Stimulated activated CD8-positive, alpha-beta memory T cell treated with anti-CD3 and anti-CD28 coated beads, Interleukin-4, amount 100 ng/mL, for 1 hour (primary cell): ENCODE measurements at places on chromosomes 7 and 10.
A peak's percentile ranks its signal among the peaks of the same experiment; 100 is the strongest.

GRCh38 chr10:110184398-110184797, 23.0 kb upstream of the MXI1 start:
- no peak for DNase-seq

GRCh38 chr10:33876584-33877400, 542.3 kb upstream of the NRP1 start:
- no peak for DNase-seq

DNA sequence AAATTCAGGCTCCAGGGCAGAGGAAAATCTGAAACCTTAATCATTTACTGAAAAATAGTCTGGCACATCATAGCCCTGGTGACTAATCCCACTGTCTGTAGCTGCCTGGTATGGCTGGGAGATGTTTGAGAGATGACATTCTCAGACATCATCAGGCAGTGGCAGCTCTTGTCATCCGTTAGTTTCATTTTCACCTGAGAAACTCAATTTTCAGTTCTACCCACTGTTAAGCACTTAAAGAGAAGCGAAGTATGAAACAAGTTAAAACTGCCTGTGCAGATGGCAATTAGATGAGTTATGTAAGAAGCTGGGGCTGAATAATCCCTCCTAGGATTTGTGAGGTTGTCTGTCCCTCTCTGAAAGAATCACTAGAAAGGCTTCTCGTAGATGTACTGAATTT, 150.2 kb downstream of the NSUN6 start:
- no peak for DNase-seq

- DNase-seq: no peak
These were observed 76.1 kb upstream of the KCNMA1 start for GRCh38 chr10:77713521-77714280.

DNA sequence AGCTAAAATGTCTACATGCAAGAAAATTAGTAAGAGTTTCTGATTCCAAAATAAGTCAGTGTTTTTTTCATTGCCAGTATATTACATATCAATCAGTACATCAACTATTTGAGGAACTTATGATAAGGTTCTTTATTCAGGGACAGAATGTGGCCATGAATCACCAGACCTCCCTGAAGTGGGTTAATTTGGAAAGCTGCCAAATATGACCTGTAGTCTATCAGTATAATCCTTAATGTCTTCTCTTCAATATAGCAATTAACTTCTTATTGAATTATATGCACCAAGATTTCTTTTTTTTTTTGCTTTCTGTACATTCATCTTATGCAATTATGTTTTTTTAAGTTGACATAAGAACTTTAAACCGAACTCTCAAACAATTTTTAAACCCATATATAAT, 714.5 kb upstream of the POT1 start:
- no peak for DNase-seq

DNA sequence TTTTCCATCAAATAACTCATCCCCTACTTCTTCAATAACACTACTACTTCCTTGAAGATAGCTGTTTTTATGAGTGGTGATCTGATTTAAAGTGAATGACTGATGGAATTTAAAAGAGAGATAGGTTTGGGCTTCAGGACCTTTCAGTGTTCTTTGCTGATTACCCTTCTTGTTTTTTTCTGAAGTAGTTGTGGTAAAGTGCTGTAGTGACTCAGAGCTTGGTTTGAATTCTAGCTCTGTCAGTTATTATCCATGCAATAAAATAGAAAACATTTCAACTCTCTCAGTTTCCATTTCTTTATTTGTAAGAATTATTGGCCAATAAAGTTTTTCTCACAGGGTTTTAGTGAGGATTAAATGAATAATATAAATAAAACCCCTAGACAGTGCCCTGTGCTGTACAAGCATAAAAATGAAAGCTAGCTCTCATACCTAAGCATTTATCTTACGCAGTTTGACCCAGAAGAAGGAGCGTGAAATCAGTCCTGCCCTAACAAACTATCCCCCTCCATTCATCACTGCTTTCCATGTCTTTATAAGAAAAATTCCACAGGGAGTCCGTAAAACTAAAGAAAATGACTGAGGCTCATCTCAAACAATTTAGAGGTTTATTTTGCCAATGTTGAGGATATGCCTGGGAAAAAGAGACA, 25.1 kb upstream of the AKAP9 start:
- DNase-seq: no peak

GRCh38 chr7:28381466-28381865, 30.9 kb upstream of the CREB5 start:
- DNase-seq: no peak

DNA sequence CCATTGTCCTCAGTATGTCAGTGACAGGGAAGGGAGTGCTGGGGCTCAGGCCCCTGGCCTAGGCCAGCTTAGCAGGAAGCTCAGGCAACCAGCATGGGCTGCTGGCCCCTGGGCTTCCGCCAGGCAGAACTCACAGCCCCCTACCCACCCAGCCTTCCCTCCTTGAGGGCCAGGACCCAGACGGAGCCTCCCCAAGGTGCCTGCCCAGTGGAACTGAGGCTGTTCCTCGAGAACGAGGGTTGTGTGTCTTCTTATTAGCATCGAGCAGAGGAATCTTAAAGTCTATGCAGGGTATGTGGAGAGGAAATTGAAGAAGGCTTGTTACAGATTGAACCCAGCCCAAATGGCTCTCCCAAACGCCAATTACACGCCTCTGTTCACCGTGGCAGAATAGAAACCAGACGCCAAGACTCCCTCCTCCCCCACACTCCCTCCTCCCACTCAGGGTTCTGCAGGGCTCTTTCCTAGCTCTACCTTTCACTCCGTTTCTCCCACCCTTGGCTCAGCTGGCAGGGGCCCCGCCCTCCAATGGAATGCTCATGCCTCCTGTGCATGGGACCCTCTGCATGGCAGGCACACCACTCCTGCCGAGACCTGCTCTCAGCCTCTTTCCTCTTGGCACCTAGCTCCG, 134.4 kb downstream of the ZMIZ1 start:
- DNase-seq: no peak

DNA sequence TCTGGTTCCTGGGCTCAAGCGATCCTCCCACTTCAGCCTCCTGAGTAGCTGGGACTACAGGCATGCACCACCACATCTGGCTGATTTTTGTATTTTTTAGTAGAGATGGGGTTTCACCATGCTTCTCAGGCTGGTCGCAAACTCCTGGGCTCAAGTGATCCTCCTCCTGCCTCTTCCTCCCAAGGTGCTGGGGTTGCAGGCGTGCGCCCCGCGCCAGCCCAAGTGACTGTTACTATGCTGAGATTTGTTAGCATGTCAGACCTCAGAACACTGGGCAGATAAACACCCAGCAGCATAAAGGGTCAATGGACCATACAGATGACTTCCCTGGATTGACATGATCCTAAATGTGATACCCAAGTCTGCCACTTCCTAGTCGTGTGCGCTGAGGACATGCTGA, 59.9 kb upstream of the NMT2 start:
- no peak for DNase-seq

GRCh38 chr7:134318443-134318842, 1.7 kb upstream of the SLC35B4 start:
- DNase-seq: no peak

DNA sequence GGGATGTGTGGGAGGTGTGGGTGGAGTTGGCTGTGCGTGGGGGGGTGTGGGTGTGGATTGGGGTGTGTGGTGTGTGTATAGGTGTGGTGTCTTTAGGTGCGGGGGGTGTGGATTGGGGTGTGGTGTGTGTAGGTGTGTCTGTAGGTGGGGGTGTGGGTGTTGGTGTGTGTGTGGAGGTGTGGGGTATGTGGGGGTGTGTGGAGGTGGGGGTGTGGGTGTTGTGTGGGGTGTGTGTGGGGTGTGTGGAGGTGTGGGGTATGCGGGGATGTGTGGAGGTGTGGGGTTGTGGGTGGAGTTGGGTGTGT, 33.9 kb downstream of the SPDYE17 start:
- DNase-seq: no peak

DNA sequence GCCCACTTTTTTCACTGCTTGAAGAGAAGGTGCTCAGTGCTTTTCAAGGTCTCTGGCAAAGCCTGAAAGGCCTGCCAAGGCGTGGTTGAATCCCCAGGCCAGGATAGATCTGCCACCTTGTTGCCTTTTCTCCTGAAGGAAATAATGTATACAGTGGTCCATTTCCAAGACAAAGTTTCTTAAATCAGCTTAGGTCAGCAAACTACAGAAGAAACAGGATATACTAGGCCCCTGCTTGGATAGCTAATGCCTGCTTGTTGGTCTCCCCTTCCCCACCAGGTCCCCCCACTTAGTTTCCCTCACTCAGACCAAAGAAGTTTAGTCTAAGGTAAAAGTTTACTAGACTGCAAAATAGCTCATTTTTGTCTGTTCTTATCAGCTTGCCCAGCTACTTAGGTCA, 19.9 kb downstream of the COL17A1 start:
- DNase-seq: no peak

DNA sequence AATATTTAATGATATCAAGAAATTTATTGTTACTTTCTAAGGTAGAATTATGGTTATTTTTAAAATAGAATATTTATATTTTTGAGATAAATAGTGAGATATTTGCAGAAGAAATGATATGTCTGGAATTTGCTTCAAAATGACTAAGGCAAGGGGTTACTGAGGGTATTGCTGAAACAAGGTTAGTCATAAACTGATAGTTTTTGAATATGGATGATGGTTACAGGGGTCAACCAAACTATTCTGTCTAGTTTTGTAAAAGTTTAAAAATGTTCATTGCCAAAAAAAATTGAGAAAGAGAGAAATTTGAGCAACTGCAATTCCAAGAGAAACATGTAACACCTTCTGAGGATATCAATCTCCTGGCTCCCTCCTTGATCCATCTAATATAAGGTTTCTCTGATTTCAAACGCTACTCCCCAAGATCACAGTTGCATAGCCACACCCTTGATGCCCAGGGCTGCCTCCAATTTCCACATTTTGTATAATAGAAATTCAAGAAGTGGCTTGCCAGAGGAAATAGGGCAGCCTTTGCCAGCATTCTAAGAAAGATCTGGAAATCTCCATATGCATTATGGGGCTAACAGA, 159.4 kb upstream of the NAMPT start:
- no peak for DNase-seq

GRCh38 chr7:37510043-37510634, 61.5 kb upstream of the ELMO1 start:
- DNase-seq: no peak

- no peak for DNase-seq
These were observed 302.5 kb downstream of the BMPER start for GRCh38 chr7:34207810-34208209.

DNA sequence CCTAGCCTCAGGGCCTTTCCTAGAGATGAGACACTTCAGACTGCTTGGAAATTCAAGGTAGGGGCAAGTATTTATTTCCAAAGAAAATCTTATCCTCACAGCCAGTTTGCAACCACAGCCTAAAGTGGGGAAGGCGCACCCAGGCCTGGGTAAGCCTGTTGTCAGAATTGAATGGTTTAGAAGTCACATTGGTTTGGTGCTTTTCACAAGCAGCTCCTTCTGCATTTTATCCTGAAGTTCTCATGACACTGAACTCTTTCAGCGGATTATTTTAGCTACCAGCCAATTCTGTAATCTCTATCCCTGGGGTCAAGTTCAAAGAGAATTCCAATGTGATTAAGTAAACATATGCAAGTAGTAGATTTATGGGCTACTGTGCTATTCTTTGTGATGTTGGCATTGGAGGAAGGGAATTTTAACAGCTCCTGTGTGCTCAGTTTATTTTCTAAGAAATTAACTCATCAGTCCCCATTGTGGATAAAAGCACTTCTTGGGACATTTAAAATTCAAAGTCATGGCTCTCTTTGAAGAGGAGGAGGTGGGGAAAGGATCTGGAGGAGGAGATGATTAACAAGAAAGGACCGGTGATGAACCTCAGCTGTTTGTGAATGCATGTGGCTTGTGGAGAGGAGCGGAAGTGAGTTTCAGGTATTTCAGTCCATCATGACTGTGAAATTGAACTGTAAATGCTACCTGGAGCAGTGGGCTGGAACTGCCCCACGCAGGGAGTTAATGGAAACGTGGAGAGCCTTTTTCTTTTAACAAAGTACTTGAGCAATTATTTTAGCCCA, 90.2 kb upstream of the CACUL1 start:
- DNase-seq: no peak

- no peak for DNase-seq
These were observed 5.3 kb downstream of the COL1A2 start for GRCh38 chr7:94400022-94400421.

- DNase-seq: no peak
These were observed 5.1 kb upstream of the OAT start for GRCh38 chr10:124423813-124424212.

GRCh38 chr10:43585981-43586729, 11.7 kb upstream of the ZNF239 start:
- DNase-seq: no peak

DNA sequence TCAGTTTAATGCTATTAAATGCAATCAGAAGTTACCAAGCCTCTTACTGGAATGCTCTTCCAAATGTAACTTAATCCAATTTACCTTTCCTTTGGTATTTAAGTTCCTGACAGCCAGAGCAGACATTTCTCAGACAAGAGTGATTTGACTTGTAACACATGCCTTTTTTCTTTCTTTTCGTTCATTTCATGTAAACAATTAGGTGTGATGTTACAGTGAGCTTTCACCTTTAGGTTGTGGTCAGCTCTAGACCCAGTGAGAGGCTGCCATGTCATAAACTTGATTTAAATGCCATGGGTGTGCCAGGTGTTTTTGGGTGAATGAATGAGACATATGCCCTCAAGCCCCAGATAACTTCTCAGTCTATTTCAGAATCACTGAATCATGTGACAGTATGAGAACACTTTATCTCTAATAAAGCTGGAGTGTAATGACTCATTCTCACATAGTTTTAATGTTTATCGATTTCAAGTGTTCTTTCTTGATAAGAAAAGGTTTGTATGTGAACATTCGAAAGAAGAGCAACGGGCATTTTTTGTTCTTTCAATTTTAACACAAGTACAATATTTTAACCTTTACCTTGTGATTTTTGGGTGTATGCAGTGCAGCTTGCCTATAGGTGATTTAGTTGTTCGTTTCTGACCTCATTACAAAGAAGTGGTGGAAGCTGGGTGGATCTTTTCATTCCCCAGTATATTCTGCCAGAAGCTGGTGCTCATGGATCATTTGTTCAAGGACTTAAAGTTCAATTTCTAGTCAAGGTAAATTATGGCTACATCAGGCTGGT, 61.5 kb downstream of the CHN2 start:
- no peak for DNase-seq

- no peak for DNase-seq
These were observed 610.6 kb downstream of the SDK1 start for GRCh38 chr7:3911685-3912084.

GRCh38 chr7:101688183-101688831, 59.2 kb upstream of the MYL10 start:
- DNase-seq: peak; percentile 66
